AG09319 (cell line): ENCODE measurements at places on chromosomes 2 and 18.

DNA sequence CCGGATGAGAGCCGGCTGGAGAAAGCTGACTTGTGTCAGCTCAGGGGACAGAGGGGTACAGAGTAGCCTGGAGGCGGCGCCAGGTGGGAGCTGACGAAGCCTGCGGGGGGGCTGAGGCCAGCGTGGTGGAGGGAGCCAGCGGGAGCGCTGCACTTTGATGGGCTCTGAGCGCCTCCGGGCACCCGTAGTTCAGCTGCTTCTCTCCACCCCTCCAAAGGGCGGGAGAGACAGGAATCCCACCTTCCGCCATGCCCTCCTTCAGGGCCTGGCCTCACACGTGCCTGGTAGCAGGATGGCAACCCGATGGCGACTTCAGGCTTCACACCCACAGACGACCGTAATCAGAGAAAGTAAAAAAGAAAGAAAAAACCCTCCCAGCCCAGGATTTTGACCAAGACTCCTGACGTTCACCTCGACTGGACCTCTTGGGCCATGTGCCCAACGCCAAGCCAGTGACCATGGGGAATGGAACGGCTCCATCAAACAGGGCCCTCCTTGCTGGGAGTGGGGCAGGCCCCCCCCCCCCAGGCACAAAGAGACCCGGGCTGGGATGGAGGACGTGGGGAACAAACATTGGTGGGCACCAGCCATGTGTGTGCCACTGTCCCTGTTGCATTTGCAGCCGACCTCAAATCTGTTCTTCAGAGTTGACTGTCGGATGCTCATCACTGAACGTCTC is 60.7 kb upstream of the ASAP2 start:
- DNase-seq, result no peak

- no peak for DNase-seq
These were observed 26.8 kb downstream of the RHBDD1 start for GRCh38 chr2:226862623-226863022.

- DNase-seq, result no peak
These were observed 222.3 kb upstream of the CDH19 start for GRCh38 chr18:66826211-66826610.

- DNase-seq, result no peak
These were observed 166.1 kb upstream of the RAB6C start for GRCh38 chr2:129813404-129813803.

- DNase-seq, result no peak
These were observed 99.6 kb upstream of the CTAGE1 start for GRCh38 chr18:22517356-22517755.

DNA sequence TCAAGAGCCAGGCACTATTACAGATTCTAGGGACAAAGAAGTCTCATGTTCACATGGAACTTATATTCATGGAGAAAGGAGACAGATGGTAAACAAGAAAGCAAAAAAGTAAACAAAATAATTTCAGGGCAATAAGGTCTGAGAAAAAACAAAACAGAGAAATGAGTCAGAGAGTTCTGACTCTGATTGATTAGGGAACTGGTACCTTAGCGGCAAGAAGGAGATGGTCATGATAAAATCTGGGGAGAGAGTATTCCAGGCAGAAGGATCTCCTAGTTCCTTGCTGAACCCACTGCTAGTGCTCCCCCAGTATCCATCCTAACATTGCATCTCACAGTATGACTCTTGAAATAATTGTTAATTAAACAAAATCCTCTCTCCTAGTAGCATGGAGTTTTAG is 161.8 kb upstream of the KLF7 start:
- no peak for DNase-seq

DNA sequence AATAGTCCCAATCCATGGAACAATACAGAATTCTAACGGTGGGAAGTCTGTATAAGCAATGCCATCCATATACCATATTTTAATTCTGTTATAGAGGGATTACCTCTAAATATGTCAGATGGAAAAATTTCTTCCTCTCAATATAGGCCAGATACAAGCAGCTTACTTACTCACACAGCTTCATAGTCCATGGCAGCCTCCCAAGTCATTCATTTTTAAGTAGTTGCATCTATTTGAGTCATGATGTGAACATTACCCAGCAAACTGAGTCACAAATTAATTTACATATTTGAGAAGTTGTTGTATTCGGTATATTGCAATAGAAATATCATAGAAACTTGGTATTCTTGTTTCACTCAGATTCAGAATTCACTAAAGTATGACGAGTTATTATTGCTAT is 20.3 kb downstream of the TBR1 start:
- DNase-seq, result peak; percentile 56

- no peak for DNase-seq
These were observed 5.7 kb upstream of the CAPN14 start for GRCh38 chr2:31223026-31223425.

GRCh38 chr2:28579606-28580005 is 83.7 kb downstream of the PLB1 start:
- no peak for DNase-seq

- DNase-seq, result no peak
These were observed 159.4 kb downstream of the LTBP1 start for GRCh38 chr2:33106115-33106514.
